Fibroblast of lung (primary cell): ENCODE measurements at places on chromosomes 11 and 22.

DNA sequence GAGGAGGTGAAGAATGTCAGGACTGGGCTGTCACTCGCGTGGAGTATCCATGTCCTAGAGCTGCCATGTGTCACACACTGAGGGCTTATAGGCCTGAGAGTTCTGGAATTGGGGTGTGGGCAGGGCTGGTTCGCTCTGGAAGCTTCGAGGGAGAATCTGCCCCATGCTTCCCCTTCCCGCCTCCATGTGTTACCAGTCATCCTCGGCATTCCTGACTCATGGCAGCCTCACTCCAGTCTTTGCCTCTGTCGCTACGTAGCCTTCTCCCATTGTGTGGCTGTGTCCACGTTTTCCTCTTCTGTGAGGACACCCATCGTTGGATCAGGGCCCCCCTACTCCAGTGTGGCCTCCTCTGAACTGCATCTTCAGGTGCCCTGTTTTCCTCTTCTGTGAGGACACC, 301.2 kb downstream of the TBC1D22A start:
- DNase-seq, result no peak

DNA sequence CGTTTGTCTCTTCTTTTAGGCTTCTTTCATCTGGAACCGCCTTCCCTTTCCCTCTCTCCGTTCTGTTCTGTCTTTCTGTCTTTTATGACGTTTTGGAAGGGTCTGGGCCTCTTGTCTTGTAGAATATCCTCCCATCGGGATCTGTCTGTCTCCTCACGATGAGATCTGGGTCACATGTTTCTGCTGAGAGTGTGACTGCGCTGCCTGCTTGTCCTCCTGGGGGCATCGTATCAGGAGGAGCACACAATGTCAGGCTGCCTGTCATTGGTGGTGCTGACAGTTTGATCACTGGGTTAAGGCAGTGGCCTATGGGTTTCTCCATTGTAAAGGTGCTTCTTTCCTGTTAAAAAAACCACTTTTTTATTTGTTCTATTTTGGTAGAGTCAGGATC, 60.4 kb upstream of the PARVG start:
- DNase-seq, result no peak

GRCh38 chr11:45906096-45906682, 882 bp downstream of the FREY1 start:
- DNase-seq, result no peak

DNA sequence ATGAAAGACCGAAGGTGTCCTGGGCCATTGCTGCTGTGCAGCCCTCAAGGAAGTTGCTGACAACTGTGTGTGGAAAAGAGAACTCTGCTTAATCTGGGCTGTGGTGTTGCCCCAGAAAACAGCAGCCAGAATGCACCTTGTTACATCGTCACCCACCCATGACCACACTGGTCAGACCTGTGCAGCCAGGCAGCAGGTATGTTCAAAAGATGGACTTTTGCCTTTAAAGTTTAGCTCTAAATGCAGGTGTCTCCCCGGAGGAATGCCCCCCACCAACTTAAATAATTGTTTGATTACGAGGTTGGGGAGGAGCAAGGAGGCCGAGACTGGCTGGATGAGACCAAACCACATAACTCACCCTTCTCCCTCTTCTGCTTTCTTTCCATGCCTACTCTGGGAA, 15.3 kb upstream of the POLA2 start:
- no peak for DNase-seq

- no peak for DNase-seq
Observed at GRCh38 chr11:1519028-1520010, 32.7 kb upstream of the MOB2 start.
